ENCODE measurements at places on chromosomes 7 and 10. TPM values are rescaled to one million over a fixed set of nuclear protein-coding genes. Genes with fewer than 3 reads are reported as not detected.

Gene LRGUK
- 0.32 TPM for total RNA-seq

Gene ATOH7
- total RNA-seq = under 0.01 TPM

Gene LMBR1
- total RNA-seq = 25.1 TPM

Gene ACSM6
- total RNA-seq = not detected

Gene CALHM3
- total RNA-seq = under 0.01 TPM

Gene MACROH2A2
- total RNA-seq = 3.9 TPM

Gene KIAA1217
- 2.6 TPM for total RNA-seq

Gene NPY
- total RNA-seq = not detected

Gene ZC3HAV1
- total RNA-seq = 56.6 TPM

Measured in fibroblast of villous mesenchyme (primary cell).